Head of caudate nucleus (tissue), 42 donors: ENCODE measurements at places on chromosomes 4 and X.
A peak's percentile ranks its signal among the peaks of the same experiment; 100 is the strongest.

GRCh38 chrX:103805860-103806259 is 26.2 kb downstream of the RAB9B start:
- DNase-seq, result no peak

- DNase-seq, result no peak
Measured at GRCh38 chrX:107506596-107507031, 57.2 kb downstream of the FRMPD3 start.

- peak; percentile 18 for DNase-seq
Measured at GRCh38 chr4:2306773-2307410, 45.0 kb upstream of the MXD4 start.

GRCh38 chrX:46770000-46770816 is 11.3 kb upstream of the SLC9A7 start:
- no peak for DNase-seq
